ENCODE measurements at places on chromosomes 2 and 18. TPM values are rescaled to one million over a fixed set of nuclear protein-coding genes. Genes with fewer than 3 reads are reported as not detected.

Gene TTR
- not detected for total RNA-seq

Gene PAX3
- total RNA-seq = not detected

Gene NPHP1
- 8.2 TPM for total RNA-seq

Gene MC2R
- not detected for total RNA-seq

Gene ST6GAL2
- 12.8 TPM for total RNA-seq

Gene OXER1
- total RNA-seq = not detected

Gene GMPPA
- total RNA-seq = 37.2 TPM

All from A549 treated with dexamethasone at 1 μM for 4 hours (cell line).